ENCODE measurements at places on chromosomes 11 and 22.

- no peak for DNase-seq
These were observed 41.9 kb downstream of the CTTN start for GRCh38 chr11:70440206-70440605.

GRCh38 chr11:102924851-102925380 lies 30.6 kb downstream of the MMP13 start:
- no peak for DNase-seq

DNA sequence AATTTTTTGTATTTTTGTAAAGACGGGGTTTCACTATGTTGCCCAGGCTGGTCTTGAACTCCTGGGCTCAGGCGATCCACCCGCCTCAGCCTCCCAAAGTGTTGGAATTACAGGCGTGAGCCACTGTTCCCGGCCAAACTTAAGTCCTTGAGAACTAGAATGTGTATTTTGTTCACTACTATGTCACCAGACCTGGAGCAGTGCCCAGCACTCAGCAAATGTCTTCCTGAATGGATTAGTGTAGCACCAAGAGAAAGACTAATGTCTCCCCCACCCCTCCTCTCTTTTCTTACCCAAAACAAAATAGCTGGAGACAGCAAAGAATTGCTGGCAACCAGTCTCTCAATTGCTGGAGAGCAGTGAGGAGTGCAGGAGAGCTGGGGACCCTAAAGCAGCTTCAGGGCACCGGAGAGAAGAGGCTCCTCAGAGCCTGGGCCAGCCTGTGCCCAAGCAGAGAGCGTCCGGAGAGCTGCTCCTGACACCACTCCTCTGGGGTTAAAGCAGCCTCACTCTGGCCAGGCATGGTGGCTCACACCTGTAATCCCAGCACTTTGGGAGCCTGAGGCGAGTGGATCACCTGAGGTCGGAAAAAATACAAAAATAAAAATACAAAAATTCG lies 14.9 kb downstream of the SLC25A18 start:
- DNase-seq = no peak

DNA sequence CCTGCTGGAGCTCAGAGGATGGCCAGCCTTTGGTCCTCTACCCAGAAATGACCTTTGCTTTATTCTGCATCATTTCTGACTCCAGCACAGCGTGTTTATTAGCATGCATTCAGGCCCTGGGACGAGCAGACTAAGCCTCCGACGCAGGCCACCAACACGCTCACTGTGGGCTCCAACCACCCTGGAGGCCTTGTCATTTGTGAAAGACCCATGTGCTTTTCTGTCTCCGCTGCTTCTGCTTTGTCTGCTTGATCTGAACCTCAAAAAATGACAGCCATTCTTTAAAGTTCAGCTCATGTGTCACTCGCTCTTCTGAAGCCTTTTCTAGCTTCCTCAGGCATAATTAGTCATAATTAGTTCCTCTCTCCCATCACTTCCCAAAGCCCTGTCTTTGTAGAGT lies 109.1 kb upstream of the TIMP3 start:
- no peak for DNase-seq

DNA sequence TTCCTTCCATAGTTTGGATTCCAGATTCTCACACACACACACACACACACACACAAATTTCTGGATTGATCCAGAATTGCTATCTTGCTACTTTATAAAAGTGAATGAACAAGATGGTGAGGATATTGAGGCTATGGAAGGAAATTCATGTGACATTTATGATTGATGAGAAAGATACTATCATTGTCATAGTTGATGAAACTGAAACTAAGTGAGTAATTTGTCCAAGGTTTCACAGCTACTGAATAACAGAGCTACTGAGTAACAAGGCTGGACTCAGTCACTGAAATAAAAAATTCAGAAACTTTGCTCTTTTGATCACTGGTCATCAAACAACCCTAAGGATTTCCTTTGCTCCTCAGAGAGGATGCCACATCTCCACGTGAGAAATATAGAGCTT lies 16.2 kb downstream of the OR5D16 start:
- no peak for DNase-seq

DNA sequence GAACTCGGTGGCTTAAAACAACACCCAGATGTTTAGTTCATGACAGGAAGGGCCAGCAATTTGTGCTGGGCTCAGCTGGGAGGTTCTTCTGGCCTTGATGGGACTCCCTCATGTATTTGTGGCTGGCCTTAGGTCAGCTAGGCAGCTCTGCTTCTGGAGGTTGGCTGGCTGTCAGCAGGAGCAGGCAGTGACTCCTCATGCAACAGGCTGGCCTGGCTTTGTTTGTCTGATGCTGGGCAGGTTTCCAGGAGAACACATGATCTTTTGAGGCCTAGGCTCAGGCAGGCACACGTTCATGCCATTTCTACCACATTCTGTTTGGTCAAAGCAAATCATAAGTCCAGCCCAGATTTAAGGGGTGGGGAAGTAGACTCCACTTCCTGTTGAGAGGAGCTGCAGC lies 571.2 kb downstream of the TBC1D22A start:
- no peak for DNase-seq

GRCh38 chr11:9660886-9661285 lies 3.0 kb upstream of the SWAP70 start:
- no peak for DNase-seq

DNA sequence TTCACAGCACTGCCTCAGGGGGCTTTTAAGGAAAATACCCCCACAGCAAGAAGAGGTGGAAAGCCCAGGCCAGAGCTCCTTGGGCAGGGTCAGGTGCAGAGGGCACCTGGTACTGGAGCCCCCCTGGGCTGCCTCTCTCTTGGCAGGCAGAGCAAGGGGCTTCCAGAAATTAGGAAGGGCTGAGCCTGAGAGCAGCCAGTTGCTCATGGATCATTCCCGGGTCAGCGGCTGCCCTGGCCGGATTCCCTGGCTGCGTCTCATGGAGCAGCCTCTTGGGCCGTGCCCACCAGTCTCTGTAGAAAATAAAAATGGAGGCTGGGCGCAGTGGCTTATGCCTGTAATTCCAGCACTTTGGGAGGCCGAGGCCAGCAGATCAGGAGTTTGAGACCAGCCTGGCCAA lies 10.3 kb upstream of the OMP start:
- no peak for DNase-seq

DNA sequence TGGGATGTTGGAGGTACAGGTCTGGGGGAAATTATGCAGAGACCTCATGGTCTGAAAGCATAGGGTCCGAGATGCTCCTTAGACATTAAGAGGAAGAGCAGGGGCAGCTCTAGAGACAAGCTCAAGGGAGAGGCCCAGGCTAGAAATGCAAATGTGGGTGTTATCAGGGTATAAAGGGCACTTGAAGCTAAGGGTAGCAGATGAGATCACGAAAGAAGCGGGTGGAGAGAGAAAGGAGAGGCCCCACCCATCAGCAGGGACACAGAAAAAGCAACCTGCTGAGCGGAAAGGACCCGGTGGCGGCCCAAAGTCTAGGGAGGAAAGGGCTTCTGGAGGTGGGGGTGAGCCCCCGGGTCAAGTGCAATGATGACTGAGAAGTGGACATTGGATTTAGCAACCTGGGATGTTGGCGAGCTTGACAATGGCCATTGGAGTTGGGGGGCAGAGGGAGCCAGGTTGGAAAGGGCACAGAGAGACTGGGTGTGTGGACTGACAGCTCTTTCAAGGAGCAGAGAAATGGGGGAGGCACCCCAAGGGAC lies 8.9 kb downstream of the TMPRSS6 start:
- peak; percentile 46 for DNase-seq

DNA sequence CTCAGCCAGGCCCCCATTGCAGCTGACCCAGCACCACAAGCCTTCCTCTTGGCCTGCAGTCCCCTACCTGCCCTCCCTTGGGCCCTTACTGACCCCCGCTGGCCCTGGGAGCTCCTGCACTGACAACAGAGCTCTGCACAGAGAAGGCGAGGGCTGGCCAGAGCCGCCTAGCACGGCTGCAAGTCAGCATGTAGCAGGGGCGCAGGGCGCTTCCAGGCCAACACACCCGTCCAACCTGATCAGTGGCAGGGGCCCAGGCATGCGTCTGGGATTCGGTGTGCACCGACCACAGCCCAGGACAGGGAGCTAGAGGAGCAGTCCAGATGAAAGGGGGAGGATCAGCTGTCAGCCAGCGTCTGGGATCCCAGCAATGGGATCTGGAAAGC lies 7.6 kb downstream of the WNT7B start:
- no peak for DNase-seq

GRCh38 chr11:119538753-119539152 lies 115.8 kb upstream of the THY1 start:
- DNase-seq = no peak

DNA sequence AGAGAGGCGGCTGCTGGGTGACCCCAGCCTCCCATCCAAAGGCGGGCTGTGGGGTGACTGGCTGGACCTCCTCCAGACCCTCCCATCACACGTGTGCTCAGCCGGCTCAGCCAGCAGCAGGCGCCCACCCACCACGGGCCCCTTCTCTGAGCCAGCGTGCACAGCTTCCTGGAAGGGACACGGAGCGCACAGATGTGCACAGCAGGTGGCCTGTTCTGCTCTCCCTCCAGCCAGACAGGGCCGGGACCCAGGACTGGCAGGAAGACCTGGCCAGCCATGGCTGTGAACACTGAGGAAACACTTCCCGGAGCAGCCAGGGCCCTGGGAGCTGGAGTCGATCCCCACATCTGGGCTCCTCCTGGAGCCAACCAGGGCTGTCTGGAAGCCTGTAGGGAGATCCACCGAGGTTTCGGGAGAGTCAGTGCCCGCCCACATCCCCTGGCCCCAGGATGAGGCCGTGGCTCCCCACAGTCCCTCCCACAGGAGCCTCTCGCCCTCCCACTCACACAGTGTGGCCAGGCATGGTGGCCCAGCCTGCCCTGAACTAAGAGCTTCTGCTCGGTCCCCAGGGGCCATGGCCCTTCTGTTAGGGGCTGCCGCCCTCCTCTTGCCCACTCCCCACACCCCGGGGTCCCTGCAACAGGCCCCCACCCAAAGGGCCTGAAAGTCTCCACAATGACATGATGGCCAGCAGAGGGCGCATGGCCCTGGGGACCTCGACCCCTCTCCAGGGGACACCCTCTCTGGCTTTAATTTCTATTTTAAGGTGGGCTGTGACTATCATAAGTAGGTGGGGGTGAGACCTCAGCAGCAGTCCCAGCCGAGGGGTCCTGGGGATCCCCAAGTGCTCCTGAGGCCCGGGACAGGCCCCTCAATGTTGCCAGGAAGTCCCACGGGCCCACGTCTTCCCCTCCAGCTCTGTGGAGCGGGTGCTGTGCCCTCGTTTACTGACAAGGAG lies 90.6 kb upstream of the FGF3 start:
- DNase-seq = peak; percentile 47

DNA sequence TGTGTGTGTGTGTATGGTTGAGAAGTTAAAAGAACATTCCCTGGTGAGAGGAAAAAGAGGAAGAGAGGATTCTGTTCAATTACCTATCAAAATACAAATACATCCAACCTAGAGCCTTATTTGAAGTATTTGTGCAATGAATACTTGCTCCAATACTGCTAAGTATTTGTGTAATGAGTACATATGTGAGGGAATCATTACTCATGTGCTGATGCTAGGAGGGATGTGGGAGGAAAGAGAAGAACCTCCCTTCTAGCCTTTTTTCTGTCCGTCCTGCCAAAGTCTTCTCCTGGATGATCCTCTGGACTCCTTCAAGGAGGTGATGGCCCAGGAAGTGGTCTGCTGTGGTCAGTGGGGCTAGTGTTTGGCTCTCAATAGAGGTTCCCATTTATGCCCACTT lies 36.0 kb upstream of the ACCSL start:
- DNase-seq = no peak

GRCh38 chr11:70468256-70469195 lies 70.2 kb downstream of the CTTN start:
- no peak for DNase-seq

- DNase-seq = no peak
These were observed 37.1 kb downstream of the ST3GAL4 start for GRCh38 chr11:126392633-126393013.

DNA sequence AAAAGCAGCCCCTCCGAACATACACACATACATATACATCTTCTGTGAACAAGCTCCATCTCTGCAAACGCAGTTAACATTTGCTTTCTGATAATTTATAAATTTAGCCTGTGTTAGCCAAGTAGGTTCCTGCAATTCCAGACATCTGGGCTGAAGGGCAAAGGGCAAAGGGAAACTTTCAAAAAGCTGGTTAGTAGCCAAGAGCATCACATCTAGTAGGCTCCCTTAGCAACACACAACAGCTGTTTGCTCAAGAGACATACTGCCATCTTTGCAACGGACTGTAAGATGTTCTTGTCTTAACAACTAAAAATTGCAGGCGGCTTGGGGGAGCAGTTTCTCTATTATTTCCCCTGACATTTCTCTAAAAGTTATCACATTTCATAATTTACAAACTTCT lies 134.9 kb downstream of the RBFOX2 start:
- DNase-seq = no peak

- no peak for DNase-seq
These were observed 42.2 kb upstream of the GCAT start for GRCh38 chr22:37765498-37765897.

DNA sequence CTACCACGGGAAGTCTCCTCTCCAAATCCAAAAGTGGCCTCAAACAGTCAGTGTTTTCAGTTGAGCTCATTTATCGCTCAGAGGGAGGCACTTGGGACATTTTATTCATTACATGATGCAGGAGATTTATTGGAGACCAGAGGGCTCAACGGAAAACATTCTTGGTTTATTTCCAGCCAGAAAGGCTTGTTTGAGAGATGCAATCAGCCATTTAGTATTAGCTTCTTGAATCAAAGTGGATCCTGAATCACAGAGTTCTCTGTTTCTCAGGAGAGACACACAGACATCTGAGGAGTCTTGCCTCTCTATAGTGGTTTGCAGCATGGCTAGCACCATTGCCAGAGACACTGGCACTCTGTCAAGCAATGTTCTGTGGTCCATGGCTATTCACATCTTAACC lies 31.5 kb downstream of the CD44 start:
- DNase-seq = no peak

GRCh38 chr11:131408025-131408640 lies 37.7 kb downstream of the NTM start:
- peak; percentile 58 for DNase-seq

DNA sequence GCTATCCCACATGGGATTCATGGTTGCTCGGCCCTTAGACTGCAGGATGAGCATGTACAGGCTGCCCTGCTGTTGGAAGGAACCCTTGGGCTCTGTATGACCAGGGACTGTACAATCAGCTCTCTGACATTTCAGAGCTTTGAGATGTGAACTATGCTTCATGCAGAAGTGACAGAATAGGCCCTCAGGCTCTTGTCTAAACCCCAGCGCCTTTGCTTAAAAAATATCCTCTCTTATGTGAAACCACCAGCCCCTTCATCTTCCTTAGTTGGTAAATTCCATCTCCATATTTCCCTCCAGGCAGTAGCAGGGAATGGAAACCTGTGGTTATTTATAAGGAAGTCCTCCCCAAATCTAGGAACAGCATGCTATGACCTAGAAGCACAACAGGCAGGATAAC lies 78.9 kb upstream of the PLET1 start:
- DNase-seq = no peak

- DNase-seq = no peak
These were observed 182.2 kb upstream of the SYT13 start for GRCh38 chr11:45468267-45468856.

- DNase-seq = no peak
These were observed 21.8 kb downstream of the OSBPL5 start for GRCh38 chr11:3143136-3143880.

GRCh38 chr11:35144806-35145205 lies 5.8 kb downstream of the CD44 start:
- DNase-seq = no peak
